CD4-positive, alpha-beta T cell treated with Interleukin-2 at 100 ng/mL for 4 hours (primary cell): ENCODE measurements at places on chromosomes 2 and 18.

GRCh38 chr2:214075456-214075855 lies 335.4 kb upstream of the VWC2L start:
- no peak for DNase-seq

- DNase-seq: no peak
These were observed 136.5 kb downstream of the PRPF40A start for GRCh38 chr2:152580714-152581113.

GRCh38 chr2:236818281-236819045 lies 248.8 kb downstream of the ACKR3 start:
- no peak for DNase-seq

DNA sequence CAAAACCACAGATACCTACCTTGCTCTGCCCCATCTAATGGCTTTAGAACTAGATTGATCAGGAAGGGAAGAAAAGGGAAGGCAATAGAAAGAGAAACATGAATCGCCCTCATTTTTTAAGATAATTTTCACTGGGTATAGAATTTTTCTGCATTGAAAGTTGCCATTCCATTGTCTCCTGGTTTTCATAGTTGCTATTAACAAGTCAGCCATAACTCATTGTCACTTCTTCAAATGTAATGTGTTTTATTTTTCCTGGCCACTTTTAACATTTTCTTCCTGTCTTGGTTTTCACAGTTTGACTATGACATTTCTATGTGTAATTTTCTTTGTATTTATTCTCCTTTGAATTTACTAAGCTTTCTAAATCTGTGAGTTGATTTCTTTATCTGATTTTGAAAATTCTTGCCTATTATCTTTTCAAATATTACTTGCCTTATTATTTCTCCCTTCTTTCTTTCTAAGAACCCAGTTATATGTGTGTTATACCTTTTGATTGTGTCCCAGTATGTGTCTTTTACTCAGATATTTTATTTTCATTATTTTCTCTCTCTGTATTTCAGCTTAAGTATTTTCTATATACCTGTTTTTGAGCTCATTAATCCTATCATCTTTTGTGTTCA lies 85.5 kb upstream of the GLI2 start:
- no peak for DNase-seq

- no peak for DNase-seq
These were observed 24.3 kb upstream of the RAB10 start for GRCh38 chr2:26009567-26009963.

DNA sequence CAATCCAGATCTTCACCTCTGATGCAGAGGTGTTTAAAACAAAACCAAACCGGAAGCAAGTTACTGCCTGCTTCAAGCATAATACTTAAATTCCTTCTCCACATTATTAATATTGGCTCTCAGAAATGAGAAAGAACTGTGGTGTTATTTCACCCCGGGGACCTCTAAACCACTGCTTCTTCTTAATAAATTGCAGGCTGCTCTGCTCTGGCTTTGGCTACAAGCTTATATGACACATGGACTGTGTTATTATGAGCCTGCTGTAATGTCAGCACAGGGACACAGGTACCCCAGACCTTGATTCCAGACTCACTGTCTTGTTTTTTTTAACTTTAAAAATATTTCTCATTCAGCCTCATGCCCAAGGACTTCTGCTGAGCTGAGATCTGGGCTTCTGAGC lies 45.1 kb downstream of the ST6GAL2 start:
- no peak for DNase-seq

DNA sequence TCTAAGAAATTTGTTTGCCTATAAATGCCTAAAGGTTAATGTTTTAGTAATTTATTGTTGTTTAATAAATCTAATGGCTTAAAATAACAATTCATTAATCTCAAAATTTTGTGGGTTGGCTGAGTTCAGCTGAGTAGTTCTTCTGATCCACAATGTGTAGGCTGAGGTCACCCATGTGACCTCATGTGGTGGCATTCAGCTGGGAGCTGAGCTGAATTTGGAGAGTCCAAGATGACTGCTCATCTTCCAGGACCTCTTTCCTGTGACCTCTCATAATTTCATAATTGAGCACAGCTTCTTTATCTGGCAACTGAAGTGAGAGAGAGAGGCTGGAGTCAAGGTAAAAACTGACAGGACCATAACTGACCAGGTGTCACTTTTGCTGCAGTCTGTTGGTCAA lies 132.4 kb downstream of the TXNL1 start:
- DNase-seq: no peak

- DNase-seq: no peak
These were observed at the start of gene B4GALT6 for GRCh38 chr18:31684279-31685096. Gene B4GALT6 (minus strand): TSS chr18:31684581. CDS start chr18:31684426, 155 bp downstream.

GRCh38 chr2:96325041-96325883 lies at the start of gene ITPRIPL1:
Gene ITPRIPL1 (plus strand): TSS chr2:96325317. CDS start chr2:96325840, 523 bp downstream.
- DNase-seq: no peak

DNA sequence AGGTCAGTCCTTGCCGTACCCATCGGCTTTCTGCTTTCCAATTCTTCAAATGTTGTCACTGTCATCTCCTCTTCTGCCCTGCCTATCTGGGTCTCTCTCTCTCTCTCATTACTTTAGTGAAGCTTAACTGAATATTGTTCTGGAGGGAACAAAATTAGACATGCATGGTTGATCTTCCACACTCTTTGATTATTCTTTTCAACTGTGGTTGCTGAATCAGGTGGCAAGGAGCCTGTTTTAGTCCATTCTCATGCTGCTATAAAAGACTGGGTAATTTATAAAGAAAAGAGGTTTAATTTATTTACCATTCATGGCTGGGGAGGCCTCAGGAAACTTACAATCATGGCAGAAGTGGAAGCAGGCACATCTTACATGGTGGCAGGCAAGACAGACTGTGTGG lies 157.9 kb downstream of the ARL4C start:
- DNase-seq: no peak
